ENCODE measurements at places on chromosomes 5 and 9.
A peak's percentile ranks its signal among the peaks of the same experiment; 100 is the strongest.

GRCh38 chr9:133963166-133963565 lies 29.0 kb downstream of the VAV2 start:
- DNase-seq: no peak

- peak; percentile 83 for DNase-seq
Measured at GRCh38 chr9:111896942-111897600, 457 bp downstream of the UGCG start.

GRCh38 chr9:93003552-93004407 lies 54.7 kb upstream of the SUSD3 start:
- no peak for DNase-seq

DNA sequence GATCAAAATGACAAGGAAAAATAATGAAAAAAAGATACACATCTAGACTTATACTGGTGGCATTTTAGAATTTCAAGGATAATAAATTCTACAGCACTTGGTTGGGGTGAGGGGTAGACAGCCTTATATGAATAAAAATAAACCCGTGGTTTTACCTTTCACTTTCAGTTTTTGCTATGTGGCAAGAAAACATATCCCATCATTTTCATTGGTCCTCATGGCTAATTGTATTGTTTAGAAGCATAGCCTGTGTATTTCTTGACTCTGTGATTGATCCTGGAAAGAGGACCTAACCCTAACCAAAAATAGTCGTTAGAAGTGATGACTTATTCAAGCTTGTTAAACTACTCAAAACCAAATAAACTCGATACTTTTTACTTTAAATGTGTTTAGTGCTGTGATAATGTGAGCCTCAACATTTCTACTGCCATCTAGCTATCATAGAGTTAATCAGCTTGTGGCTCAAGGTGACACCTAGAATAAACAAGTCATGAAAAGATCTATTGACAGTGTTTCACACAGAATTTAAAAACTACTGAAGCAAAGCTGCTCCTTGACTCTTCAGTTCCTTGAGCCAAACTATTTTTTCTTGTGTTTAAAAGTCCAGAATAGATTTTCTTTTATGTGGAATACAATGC lies 153.3 kb upstream of the IZUMO3 start:
- no peak for DNase-seq

DNA sequence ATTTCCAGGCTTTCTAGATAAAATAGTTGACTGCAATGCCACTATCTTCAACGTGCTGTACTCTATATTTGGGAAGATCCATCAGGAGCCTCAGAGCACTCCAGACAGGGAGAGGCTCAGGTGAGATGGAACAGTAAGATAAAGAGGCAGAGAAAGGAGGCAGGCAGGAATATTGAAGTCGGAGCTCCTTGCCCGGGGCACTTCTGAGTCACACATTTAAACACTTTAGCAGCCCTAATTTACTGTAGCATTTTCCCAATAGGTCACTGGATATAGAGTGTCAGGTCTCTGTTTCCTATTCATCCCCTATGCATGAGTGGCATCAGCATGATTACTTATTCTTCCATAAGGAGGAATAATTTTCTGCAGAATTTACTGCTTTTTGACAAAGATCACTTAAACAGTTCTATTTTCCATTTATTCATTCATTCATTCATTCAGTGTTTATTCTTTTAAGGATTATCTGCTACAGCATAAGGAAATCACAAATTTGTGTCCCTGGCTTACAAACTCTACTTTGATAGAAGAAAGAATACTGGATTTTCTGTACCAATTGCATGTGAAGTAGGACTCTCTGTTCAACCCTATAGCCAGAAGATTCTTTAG lies 170.7 kb downstream of the MAPKAP1 start:
- no peak for DNase-seq

- no peak for DNase-seq
Measured at GRCh38 chr9:129822898-129823541, 916 bp downstream of the TOR1A start.

DNA sequence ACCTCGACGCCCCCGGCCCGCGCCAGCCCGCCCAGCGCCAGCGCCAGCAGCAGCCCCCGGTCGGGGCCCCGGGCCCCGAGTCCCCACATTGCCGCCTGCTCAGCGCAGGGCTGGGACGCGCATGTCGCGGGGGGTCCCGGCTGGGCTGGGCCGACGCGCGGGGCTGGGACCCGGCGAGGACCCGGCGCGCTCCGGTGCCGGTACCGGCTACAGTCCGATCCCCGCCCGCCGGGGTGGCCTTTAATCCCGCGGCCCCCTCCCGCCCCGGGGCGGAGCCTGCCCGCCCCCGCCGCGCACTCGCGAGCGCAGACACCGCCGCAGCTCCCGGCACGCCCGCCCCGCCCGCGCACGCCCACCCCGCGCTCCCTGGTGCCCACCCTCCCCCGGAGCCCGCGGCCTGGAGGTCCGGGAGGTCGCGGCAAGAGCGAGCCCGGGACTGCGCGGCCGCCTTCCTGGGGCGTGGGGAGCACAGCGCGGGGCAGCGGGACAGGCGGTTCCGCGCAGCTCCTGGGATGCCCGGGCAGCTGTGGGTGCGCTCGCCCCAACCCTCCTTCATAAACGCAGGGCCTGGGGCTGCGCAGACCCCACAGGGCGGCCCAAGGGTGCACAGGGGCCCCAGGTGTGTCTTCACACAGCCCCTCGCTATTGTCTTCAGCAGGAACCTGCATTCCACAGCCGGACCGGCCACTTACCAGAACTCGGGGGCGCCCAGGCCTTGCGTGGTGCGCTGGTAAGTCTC lies at the start of gene SLC9A3:
Gene SLC9A3 (minus strand): TSS at position 216 of the 739 bp plus-strand sequence.
- no peak for DNase-seq

DNA sequence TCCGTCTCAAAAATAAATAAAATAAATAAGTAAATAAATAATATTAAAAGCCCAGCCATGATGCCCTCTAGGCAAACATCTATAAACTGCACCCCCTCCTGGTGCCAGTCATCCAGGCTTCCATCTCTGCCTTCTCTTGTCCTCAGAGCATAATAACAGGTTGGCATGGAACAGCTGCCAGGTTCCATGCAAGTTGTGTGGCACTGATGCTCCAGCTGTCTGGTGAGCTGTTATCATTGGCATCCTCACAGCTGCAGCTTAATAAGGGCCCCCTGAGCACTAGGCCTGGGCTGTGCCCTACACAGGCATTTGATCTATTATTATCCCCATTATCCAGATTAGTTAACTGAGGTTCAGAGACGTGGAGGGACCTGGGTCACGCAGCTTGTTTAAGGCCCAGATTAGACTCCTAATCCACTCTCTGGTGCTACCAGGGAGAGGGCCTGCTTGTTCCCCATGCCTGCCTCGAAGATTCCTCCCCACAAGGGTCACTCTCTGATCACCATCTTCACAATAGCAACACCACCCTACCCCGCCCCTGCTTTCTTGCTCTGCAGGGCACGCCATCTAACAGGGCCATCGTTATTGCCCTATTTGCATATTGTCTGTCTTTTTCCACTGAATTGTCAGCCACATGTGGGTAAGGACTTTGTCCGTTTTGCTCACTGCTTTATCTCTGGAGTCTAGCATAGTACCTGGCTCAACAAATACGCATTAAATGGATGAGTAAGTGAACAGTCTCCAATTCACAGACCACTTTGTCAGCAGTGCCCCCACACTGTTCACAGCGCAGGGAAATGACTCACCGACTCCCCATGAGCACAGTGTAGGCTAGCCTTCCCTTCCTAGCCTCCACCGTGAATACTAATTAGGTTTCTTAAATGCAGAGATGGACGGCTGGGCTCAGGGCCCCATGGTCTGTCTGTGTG lies 1.5 kb upstream of the DNM1 start:
- no peak for DNase-seq

DNA sequence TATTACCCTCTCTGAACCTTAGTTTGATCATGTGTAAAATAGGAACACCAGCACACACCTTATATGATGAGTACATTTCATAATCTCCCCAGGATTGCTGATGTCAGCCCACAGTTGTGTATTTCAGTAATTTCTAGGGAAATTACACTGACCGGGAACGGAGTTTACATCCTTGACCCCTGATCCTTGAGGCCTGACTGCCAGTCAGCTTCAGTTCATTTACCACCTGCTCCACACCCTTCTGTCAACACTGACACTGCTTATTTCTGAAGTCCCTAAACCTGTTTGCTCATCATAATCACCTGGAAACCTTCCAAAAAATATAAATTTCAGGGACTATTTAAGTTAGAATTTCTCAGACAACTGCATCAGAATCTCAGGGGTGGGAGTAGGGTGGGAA lies 55.3 kb downstream of the ZNF622 start:
- no peak for DNase-seq

- no peak for DNase-seq
Measured at GRCh38 chr5:151692312-151692711, 5.6 kb upstream of the SPARC start.

GRCh38 chr5:143488381-143488780 lies 84.9 kb upstream of the NR3C1 start:
- no peak for DNase-seq

GRCh38 chr5:171783051-171783450 lies 2.6 kb upstream of the SMIM23 start:
- no peak for DNase-seq

DNA sequence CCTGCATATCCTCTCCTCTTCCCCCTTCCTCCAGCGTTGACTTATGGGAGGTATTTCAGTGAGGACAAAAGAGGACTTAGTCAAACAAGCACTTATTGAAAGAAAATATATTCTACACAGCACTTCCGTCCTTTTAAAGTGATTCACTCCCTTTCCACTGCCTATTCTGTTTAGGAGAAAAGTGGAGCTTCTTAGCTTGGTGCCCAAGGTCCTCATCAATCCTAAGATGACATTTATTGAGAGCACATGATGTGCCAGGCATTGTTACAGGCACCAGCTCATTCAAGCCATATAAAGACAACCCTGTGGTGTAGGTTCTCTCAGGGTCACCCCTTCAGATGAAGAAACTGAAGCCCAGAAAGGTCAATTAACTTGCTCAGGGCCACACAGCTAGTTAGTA lies 95.9 kb downstream of the KCNIP1 start:
- DNase-seq: no peak

DNA sequence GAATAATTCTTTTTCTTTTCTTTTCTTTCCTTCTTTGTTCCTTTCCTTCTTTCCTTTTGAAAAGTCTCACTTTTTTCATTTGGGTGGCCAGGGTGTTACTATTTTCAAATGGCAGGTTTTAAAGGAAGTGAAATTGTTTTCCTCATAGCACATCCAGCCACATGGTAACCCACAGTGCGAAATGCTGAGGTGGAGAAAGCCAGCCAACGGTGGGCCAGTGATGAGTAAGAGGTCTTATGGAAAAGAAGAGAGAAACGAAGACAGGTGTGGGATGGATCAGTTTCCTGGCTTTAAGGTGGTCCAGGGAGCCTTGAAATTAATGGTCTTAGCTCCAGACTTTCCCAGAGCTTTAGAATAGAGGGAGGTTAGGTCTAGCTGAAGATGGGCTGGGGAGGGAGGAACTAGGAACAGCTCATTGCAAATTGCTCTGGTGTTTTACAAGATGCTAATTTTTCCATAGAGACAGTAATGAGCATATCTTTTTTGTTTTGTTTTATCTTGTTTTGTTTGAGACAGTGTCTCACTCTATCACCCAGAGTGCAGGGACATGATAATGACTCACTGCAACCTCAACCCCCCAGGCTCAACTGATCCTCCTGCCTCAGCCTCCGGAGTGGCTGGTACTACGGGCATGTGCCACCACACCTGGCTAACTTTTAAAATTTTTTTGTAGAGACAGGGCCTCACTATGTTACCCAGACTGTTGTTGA lies 17.8 kb downstream of the ITK start:
- DNase-seq: no peak

DNA sequence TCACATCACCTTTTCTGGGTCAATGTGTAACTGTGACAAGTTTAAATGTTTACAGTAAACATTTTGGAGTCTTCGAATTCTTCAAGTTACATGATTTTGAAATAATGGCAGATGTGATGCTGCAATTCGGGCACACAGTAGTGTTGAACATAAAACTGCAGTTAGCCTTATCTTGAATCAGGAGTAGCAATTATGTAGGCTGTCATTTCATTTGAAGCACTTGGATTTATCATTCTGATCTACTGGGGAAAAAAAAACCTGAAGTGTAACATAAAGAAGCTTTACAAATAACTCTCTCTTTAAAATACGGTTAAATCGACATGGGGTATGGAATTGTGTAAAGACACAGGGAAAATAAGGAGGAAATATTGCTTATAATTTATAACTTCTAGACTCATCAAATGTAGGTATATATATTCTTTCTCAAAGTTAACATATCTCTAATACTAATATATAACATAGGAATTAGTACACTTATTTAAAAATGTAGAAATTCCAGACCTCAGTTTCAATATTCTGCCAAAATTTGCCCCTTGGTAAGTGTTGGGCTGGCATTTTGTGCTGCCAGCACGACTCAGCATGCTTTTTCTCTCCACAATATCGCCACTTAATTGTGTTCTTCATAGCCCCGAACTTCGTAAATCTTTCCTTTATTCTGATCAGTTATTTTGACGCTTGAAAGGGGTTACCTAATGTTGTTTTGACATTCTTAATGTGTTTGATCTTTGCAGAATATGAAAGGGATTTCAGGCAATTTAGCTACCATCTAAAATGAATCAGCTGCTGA lies 226.7 kb downstream of the PRR16 start:
- no peak for DNase-seq

GRCh38 chr9:122225312-122226141 lies 3.2 kb downstream of the LHX6 start:
- no peak for DNase-seq

DNA sequence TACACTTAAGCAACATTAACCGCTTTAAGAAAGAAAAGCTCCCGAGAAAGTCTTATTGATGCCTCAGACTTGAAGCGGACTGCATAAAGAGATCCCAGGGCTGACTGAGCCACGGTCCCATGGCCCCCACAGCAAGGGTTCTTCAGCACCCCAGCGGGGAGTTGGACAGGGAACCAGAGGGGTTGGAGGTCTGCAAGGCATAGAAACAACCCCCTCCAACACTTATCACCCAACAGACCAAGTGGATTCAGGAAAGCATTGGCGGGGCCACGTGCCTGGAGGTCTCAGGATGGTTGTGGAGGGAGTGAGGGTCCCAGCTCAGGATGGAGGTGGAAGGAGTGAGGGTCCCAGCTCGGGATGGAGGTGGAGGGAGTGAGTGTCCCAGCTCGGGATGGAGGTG lies 143.7 kb upstream of the IRX2 start:
- no peak for DNase-seq

DNA sequence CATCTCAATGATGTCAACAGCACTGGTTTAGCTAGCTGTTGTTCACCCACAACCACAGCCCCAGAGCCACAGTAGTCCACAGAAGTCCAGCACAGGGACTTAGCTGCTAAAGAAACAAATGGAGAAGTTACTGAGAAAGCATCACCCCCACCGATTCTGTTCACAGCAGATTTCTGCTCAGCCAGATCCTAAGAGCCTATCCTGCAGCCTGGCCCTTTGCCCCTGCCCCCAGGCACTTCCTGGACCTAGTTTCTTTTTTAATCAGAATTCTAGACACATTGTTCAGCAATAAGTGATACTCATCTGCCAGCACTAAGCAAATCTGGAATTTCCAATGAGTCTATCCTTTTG lies 7.4 kb downstream of the B4GALT1 start:
- peak; percentile 61 for DNase-seq

GRCh38 chr5:61964201-61964600 lies 341.8 kb upstream of the KIF2A start:
- no peak for DNase-seq

DNA sequence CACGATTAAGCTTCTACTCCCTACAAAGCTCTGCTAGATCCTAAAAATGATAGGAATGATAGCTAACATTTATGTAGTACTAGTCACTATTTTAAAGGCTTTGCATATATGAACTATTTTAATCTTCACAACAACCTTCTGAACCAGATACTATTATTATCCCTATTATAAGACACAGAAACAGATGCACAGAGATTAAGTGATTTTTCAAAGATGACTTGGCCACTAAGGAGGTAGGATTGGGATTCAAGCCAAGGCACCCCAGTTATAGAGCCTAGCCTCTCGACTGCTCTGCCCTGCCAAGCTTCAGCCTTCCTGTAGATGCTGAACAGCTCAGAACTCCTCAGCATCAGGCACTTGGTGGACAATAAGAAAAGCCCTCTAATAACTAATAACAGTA lies 200.9 kb upstream of the PTGER4 start:
- DNase-seq: no peak
